ENCODE measurements at places on chromosomes 1 and 21.

DNA sequence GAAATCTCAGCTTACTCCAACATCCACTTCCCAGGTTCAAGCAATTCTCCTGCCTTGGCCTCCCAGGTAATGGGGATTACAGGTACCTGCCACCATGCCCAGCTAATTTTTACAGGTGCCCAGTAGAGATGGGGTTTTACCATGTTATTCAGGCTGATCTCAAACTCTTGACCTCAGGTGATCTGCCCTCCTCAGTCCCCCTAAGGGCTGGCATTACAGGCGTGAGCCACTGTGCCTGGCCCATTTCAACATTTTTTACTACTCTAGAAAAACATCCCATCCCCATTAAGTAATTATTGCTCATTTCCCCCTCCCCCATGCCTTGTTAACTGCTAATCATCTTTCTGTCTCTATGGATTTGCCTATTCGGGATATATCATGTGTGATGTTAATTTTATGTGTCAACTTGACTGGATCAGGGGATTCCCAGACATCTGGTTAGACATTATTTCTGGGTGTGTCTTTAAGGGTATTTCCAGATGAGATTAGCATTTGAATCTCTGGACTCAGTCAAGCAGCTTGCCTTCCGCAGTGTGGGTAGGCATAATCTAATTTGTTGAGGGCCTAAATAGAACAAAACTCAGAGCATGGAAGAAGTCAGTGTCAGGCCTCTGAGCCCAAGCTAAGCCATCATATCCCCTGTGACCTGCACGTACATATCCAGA is 33.0 kb upstream of the ZBTB8B start:
- DNase-seq, result no peak

GRCh38 chr1:106022312-106022902 is 1034.1 kb upstream of the PRMT6 start:
- no peak for DNase-seq

- DNase-seq, result no peak
Observed at GRCh38 chr21:42674351-42674940, 21.0 kb downstream of the PDE9A start.

GRCh38 chr1:1867164-1867563 is 23.7 kb downstream of the GNB1 start:
- DNase-seq, result no peak

DNA sequence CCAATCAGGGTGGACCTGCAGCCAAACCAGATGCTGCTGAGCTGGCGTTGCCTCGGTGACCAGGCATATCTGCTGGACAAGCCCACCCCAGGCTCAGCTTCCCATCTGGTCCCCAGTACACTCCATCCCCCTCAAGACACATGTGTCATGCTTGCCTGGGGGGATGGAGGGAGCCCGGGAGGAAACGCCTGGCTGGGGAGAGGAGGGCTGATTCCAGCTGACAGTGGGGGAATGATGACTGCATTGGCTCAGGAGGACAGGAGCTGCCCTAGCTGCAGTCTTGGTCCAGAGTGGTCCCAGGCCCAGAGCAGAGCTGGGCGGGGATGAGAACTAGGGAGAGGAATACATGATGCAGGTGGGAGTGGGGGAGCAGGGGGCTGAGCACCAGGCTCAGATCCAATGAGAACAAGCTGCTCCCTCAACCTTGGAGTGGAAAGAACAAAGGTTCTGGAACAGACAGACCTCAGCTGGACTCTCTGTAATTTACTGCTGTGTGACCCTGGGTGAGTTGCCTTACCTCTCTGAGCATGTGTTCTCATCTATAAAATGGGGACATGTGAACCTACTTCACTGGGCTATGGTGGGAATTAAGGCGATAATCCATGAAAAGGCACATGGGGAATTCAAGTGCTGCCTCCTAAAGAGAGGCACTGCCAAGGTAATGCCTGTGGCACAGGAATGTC is 23.1 kb upstream of the ECE1 start:
- no peak for DNase-seq

DNA sequence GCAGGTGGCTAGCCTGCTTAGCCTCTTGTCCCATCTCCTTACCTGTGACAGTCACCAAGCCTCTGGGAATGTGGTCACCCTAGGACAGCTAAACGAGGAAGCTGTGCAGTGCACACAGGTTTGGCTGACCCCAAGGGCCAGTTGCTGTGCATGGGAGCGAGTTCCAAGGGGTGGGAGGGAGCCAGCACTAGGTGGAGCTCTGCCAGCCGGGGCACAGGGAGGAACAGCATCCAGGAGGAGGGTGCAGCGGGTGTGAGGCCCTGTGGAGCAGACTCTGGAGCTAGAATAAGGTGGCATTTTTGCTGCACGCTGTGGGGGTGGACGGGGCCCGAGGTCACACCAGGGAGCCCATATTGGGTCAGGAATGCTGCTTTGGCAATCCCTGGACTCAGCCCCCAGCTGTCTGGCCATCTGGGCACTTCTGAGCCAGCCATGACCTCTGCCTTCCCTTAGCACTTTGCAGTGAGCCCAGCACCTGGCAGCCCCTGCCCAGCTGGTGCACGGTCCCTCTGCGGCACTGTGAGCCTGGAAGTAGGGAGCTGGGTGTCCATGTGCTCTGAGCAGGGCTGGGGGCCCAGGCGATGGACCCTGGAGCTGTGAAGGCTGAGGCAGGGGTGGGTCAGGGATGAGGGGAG is 8.7 kb downstream of the PDXK start:
- peak; percentile 60 for DNase-seq

DNA sequence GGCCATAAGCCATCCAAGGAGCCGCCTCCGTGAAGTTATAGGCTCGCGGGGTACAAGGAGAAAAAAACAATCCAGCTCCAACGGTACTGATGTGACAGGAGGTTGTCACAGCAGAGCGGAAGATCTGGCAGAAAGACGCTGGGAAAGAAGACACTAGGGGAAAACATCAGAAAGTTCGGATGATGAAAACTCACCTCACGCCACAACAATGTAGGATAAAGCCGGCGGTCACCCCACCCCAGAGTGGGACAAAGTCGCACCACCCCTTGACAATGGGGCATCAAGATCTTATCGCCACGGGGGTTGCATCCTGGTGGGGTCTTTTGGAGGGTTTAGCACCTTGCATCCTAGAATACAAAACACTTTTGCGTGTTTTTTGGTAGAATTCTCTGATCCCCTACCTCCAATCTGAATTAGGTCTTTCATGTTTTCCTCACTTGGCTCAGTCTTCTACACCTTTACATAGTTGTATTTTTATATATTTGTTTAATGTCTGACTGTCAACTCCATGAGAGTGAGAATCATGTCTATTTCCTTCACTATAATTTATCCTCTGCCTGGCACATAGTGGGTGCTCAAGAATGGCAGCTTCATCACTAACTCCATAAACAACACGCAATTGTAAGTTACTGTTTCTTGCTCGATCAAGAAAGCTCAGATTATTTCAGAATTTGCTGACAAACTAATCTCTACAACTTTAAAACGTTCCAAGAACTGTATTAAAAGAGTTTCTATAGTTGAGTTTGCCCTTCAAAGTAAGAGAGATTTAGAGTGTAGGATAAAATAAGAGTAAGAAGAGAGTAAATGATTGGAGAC is 611 bp upstream of the ZSWIM5 start:
- no peak for DNase-seq

GRCh38 chr1:119310301-119310700 is 58.3 kb upstream of the HAO2 start:
- DNase-seq, result no peak

DNA sequence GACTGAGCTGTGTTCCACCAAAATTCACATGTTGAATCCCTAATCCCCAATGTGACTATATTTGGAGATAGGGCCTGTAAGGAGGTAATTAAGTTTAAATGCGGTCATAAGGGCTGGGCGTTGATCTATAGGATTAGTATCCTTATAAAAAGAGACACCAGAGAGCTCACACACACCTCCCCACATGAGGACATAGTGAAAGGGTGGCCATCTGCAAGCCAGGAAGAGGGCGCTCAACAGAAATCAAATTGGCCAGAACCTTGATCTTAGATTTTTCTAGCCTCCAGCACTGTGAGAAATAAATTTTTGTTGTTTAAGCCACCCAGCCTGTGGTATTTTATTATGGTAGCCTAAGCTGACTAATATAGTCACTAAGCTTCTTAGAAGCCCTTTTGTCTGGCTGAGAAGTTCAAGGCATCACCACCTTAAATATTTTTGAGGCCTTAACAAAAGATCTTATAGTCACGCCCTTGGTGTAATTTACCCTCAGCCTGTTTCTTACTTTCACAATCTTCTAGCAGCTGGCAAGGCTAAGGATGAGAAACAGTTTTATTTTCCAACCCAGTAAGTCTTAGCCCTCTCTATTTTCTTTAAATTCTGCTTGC is 28.8 kb downstream of the GORAB start:
- DNase-seq, result no peak

DNA sequence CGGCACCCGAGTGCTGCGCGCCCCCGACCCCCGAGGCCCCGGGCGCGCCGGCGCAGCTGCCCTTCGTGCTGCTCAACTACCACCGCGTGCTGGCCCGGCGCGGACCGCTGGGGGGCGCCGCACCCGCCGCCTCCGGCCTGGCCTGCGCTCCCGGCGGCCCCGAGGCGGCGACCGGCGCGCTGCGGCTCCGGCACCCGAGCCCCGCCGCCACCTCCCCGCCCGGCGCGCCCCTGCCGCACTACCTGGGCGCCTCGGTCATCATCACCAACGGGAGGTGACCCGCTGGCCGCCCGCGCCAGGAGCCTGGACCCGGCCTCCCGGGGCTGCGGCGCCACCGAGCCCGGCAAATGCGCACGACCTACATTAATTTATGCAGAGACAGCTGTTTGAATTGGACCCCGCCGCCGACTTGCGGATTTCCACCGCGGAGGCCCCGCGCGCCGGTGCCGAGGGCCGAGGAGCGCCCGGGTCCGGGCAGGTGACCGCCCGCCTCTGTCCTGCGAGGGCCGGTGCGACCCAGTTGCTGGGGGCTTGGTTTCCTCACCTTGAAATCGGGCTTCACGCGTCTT is 49.0 kb downstream of the SIM2 start:
- peak; percentile 25 for DNase-seq

GRCh38 chr1:69787151-69787550 is 219.4 kb downstream of the LRRC7 start:
- DNase-seq, result no peak

- DNase-seq, result peak; percentile 39
Observed at GRCh38 chr1:94737124-94737998, 82.8 kb upstream of the SLC44A3 start.

GRCh38 chr1:164602101-164602422 is 43.1 kb downstream of the PBX1 start:
- DNase-seq, result peak; percentile 89

GRCh38 chr1:227948493-227949260 is 945 bp upstream of the WNT9A start:
- DNase-seq, result no peak

GRCh38 chr1:93865253-93865652 is 13.8 kb downstream of the DNTTIP2 start:
- no peak for DNase-seq

- DNase-seq, result no peak
Observed at GRCh38 chr1:97364086-97364485, 556.7 kb downstream of the DPYD start.

GRCh38 chr1:9784508-9785133 is 39.1 kb downstream of the CLSTN1 start:
- DNase-seq, result peak; percentile 74

- no peak for DNase-seq
Observed at GRCh38 chr1:202058001-202058908, 47.9 kb downstream of the ELF3 start.

- DNase-seq, result no peak
Observed at GRCh38 chr1:92987462-92987861, 26.2 kb upstream of the DIPK1A start.

DNA sequence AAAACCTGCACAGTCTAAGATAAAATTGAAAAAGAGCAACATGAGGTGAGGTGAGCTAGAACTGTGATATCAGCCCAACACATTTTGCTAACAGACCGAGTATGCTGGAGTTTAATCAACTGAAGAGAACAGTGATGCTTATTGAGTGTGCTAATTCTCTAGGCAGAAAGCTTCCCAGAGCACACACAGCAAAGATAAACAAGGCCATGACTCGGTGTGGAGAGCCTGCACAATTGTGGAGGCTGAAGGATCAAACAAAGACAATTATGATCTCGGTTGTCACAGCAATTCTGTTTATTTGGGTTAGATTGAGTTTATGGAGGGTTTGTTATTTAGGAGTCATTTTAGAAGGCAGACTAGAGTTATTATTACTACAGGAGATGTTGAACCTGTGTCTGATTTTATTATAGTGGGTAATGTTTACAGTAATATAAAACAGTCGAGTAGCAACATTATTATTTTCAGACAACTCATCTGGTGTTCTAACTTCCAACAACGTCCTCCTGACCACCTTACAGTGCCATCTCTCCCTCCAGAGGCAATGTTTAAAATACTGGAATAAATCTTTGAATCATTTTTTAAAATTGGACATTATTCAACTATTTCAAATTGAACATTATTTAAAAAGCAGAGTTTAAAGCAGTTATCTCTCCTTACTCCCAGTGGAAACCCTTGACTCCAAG is 40.2 kb downstream of the DPT start:
- no peak for DNase-seq

GRCh38 chr1:96990136-96990535 is 268.6 kb downstream of the PTBP2 start:
- no peak for DNase-seq

- no peak for DNase-seq
Observed at GRCh38 chr1:182910143-182910542, 42.8 kb downstream of the SHCBP1L start.

DNA sequence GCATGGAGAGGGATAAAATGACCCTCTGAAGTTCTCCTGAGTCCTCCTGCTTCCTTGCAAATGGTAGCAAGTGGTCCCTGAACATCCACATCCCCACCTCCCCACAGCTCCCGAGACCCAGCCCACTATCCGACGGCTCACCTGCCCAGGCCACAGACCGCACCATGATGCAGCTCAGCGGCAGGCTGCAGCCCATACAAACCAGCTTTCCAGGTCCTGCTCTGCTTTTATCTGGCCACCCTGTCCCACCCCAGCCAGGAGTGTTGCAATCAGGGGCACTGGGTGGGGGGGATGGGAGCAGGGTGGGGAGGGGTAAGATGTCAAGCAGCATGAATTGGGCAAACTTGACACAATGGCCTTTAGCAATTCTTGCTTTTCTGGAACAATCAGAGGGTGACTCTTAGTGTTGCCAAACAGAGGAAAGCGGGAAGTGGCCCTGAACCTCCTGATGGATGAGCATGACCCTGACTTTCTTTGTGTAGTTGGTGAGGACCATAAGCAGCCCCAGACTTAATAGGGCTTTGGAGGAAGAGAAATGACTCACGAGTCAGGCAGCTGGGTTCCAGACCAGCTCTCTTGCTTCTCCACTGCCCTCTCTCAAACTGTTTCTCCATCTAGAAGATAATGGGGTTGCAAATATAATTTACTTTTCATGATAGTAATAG is at the start of gene CHIT1:
Gene CHIT1 (minus strand): TSS at position 203 of the 665 bp plus-strand sequence. CDS start 37 bp downstream, at position 166.
- DNase-seq, result no peak

- peak; percentile 71 for DNase-seq
Observed at GRCh38 chr1:44707959-44708831, 22.8 kb downstream of the RNU5D-1 start.

- no peak for DNase-seq
Observed at GRCh38 chr21:35398346-35398982, 349.4 kb upstream of the RUNX1 start.
